HCEC 1CT (cell line): ENCODE measurements at places on chromosomes 3 and 15.

DNA sequence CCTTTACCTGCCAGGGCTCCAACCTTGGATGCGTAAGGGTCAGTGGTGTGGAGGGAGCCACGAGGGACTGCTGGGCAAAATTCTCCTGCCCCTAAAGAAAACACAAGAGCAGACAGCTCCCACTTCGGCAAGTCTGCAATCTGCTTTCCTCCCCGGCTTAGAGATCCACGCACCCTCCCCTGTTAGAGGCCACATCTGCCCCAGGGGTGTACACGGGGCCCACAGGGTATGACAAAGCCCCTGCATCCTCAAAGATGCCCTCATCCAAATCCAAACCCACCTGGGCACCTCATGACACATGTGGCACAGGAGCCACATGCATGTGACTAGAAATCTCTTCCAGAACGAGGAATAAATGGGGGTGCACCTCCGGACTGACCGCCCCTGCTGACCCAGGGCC lies 25.5 kb downstream of the ZXDC start:
- DNase-seq, result no peak

- DNase-seq, result no peak
Measured at GRCh38 chr15:52415628-52416027, 113.1 kb downstream of the MYO5A start.

DNA sequence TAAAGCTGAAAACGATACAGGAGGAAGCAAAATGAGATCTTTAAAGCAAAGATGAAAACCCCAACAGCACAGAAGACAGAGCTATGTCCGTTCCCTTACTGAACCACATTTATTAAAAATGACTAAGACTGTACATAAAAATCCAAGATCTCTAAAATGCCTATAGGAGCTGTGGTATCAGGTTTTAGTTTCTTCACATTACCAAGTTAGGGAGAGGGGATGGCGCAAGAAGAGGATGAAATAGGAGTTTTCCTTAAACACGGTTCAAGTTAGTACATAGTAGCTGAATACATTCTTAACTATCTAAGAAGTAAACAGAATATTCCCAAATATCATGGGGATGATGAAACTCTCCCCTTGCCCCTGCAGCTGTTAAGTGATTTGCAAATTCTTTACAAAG lies 6.3 kb downstream of the EOMES start:
- peak; percentile 54 for DNase-seq

- no peak for DNase-seq
Measured at GRCh38 chr3:57256844-57257243, 29.3 kb downstream of the APPL1 start.

- no peak for DNase-seq
Measured at GRCh38 chr3:43696441-43696840, 5.7 kb downstream of the ABHD5 start.
